ENCODE measurements at places on chromosomes 12 and 14.

- no peaks in the 10 kb centered on the region for H3K27me3 ChIP-seq
- no peak overlapping the region for H3K4me3 ChIP-seq
- DNase-seq, result no peak
- H3K27ac ChIP-seq, result no peak overlapping the region
- peaks cover 10% of the 10 kb centered on the region for H3K4me1 ChIP-seq
- no peaks in the 10 kb centered on the region for H3K36me3 ChIP-seq
These were observed 18.4 kb upstream of the KRT86 start for GRCh38 chr12:52255926-52256583.

GRCh38 chr12:103839609-103840461, 1.2 kb downstream of the NT5DC3 start:
- DNase-seq, result no peak
- H3K27ac ChIP-seq, result peak overlapping the region; percentile 89
- peaks cover 30% of the 10 kb centered on the region for H3K4me1 ChIP-seq
- H3K27me3 ChIP-seq, result no peaks in the 10 kb centered on the region
- H3K4me3 ChIP-seq, result peak overlapping the region; percentile 88
- no peaks in the 10 kb centered on the region for H3K36me3 ChIP-seq

DNA sequence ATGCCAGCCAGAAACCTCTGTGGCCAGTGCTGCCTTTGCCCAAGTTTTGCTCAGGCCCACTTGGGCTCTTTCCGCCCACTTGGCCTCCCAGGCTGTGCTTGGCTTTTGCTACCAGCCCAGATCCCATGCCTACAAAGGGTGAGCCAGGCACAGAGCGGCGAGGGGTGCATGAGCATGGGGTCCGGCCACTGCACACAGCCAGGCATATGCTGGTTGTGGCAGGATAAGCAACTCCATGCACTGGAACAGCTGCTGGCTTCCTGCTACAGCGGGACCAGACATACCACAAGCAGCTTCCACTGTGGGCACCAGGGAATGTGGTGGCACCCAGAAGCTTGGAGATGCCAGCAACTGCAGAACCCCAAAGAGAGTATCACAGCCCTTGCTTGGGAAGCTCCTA, 45.7 kb upstream of the PRPF39 start:
- no peak for DNase-seq
- H3K36me3 ChIP-seq, result peaks cover 20% of the 10 kb centered on the region
- H3K27me3 ChIP-seq, result no peaks in the 10 kb centered on the region
- H3K4me3 ChIP-seq, result no peak overlapping the region

DNA sequence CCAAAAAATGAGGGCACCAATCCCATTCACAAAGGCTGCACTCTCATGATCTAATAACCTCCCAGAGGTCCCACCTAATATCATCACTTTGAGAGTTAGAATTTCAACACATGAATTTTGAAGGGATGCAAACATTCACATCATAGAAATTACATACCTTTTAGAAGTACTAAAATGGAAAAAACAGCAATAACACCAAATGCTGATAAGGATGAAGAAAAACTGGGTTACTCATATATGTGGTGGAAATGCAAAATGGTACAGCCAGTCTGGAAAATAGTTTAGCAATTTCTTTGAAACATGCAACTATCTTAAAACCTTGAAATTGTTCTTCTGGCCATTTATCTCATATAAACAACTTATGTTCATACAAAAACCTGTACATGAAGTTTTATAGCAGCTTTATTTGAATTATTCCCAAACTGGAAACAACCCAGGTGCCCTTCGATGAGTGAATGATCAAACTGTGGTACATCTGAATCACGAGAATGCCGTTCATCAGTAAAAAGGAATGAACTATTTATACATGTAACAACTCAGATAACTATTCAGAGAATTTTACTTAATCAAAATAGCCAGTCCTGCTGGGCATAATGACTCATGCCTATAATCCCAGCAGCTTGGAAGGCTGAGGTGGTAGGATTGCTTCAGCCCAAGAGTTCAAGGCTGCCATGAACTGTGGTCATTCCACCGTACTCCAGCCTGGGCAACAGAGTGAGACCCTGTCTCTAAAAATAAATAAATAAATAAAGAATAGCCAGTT, 109.4 kb upstream of the SSTR1 start:
- no peak overlapping the region for H3K27ac ChIP-seq
- no peaks in the 10 kb centered on the region for H3K36me3 ChIP-seq
- H3K4me3 ChIP-seq, result no peak overlapping the region
- no peaks in the 10 kb centered on the region for H3K4me1 ChIP-seq
- no peaks in the 10 kb centered on the region for H3K27me3 ChIP-seq

All from vagina (tissue), 2 donors.